Dorsolateral prefrontal cortex (tissue), 122 donors: ENCODE measurements at places on chromosomes 12 and 14. TPM values are rescaled to one million over a fixed set of nuclear protein-coding genes. Genes with fewer than 3 reads are reported as not detected.

- no peak for DNase-seq
Observed at GRCh38 chr12:26172946-26173552, 22.3 kb upstream of the SSPN start.

GRCh38 chr12:55008944-55009585 lies 10.7 kb upstream of the NEUROD4 start:
- no peak for DNase-seq

- DNase-seq: no peak
Observed at GRCh38 chr14:99009871-99010270, 262.1 kb downstream of the BCL11B start.

GRCh38 chr12:104969343-104969742 lies 11.3 kb upstream of the SLC41A2 start:
- DNase-seq: no peak

The SLCO1C1 gene
- total RNA-seq: 44.8 TPM

The SRRM4 gene
- 62.6 TPM for total RNA-seq
